Fibroblast of the aortic adventitia (primary cell): ENCODE measurements at places on chromosomes 7 and 10.

GRCh38 chr7:15123901-15124300, 221.3 kb upstream of the DGKB start:
- no peak for DNase-seq

- peak; percentile 19 for DNase-seq
Observed at GRCh38 chr10:86389441-86390193, 23.0 kb upstream of the GRID1 start.

DNA sequence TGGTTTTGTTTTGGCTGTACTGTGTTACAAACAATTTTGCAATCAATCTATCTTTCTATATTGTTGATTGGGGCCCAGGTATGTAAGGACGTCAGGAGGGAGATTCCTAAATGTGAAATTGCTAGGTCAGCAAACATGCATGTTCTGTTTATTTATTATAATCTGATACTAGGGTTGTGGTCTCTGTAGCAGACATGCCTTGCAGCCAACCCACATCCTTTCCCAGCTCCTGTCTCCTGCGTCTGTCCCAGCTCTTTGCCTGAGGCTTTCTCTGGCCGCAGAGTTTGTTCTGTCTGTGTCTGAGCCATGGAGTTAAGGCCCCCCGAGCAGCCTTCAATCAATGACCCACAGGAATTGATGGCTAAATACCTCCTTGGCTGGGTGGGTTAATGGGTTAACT, 124.0 kb upstream of the ZEB1 start:
- no peak for DNase-seq

DNA sequence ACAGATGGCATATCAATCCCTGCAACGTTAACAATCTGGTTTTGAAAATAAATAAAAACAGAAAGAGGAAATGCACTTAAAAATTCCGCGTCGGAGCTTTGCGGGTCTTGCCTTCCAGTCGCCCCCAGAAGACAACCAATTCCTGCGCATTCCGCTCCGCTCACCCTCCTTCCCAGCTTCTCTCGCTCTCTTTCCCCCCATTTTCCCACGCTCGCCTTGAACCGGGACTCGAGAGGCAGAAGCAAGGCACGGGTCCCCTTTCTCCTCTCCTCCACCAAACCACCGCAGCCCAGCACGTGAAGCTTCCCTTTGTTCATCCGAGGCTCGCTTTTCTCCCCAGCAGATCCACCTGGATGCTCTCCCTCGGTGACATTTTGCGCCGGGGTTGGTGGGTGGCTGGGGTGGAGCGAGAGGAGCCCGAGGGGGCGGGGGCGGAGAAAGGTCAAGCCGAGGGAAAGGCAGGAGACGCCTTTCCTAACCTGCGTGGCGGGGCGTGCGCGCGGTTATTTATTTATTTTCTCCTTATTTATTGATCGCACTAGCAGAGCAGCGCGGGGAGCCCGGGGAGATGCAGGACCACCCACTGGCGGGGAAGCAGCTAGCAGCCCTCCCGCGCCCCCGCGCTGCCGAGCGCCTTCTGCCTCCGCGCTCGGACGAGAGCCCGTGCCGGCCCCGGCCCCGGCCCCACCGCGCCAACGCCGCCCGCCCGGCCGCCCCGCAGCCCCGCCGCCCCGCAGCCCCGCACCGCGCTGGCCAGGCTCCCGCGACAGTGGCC, at the start of gene KCND2:
Gene KCND2, plus strand, starts transcription at position 475 of the 775 bp plus-strand sequence.
- peak; percentile 37 for DNase-seq

DNA sequence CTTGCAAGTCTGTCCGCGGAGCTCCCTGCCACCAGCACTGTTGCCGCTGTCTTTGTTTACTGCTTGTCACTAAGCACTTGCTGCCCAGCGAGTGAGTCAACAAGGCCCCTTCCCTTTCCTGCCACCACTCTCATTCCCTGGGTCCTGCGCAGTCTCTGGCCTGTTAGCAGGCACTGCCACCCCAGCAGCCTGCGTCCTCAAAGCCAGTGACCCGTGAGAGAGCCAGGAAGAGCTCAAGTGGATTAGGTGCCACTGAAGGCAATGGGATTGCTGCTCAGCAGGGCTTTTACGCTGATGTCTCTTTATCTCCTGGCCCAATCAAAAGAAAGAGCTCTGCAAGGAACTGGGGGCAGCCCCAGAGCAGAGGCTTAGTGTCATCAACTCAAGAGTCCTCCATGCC, at the start of gene FRMPD2:
Gene FRMPD2, minus strand, starts transcription at position 61 of the 400 bp plus-strand sequence. CDS start 129 bp downstream, outside the sequence.
- no peak for DNase-seq

DNA sequence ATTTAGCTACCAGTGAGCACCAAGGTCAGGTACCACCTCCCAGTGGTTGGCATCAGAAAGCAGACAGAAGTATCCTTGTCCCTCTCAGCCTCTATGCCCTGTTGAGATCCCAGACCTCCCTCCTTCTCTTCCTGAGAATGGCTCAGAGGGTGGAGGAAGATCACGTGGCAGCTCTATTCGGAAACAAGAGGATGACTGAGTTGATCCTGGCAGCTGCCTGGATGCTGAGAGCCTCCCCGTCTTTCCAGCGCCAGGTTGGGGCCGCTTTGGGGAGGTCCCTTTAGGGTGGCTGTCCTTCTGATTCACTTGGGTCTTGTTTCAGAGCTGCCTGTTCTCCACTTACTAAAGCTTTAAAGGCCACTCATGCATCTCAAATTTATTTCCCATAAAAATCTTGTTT, 36.9 kb upstream of the NPFFR1 start:
- DNase-seq: peak; percentile 49

- peak; percentile 85 for DNase-seq
Observed at GRCh38 chr7:129163875-129164544, 19.5 kb downstream of the TSPAN33 start.

- peak; percentile 48 for DNase-seq
Observed at GRCh38 chr7:16318989-16319915, 102.1 kb downstream of the CRPPA start.

DNA sequence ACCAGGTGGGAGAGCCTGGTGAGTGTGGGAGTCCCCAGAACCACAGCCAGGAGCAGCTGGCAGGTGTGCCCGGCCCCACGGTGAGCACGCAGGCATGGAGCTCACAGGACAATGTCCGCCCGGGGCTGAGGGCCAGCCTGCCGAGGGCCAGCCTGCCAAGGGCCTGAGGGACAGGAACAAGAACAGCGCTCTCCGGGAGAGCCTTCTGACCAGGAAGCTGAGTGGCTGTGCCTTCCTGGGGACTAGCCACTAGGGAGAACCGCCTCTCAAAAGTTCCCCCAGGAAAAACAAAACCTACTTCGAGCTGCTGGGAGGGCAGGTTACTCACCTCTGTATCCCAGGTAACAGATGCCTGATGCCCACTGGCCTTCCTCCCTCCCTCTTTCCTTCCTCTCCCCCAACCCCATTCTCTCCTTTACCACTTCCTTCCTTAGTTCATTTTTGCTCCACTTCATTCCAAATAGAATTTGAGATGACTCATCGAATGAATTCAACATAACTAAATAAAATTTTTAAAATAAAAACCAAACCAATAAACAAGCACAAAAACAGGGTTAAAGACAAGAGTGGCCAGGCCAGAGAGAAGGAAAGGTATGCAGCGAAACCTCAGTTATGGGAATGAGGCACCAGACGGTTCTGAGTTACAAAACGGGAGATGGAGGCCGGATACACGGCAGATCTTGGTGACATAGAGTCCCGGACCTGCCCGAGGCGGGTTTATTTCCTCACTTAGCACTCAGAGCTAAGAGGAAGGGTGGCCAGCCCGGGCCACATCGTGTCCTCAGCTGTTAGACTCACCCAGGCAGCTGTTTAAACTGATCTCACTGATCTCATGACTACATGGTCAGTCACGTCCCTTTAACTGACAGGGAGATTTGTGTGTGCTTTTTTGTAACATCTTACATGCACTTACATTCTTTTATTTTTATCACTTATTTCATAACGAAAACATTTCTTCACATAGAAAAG, 128.5 kb downstream of the TNS3 start:
- peak; percentile 75 for DNase-seq

- DNase-seq: no peak
Observed at GRCh38 chr7:91041141-91041540, 223.1 kb upstream of the FZD1 start.

- no peak for DNase-seq
Observed at GRCh38 chr7:25628446-25628845, 400.2 kb upstream of the NPVF start.

GRCh38 chr7:117284692-117285091, 38.2 kb downstream of the WNT2 start:
- DNase-seq: no peak

GRCh38 chr7:43747328-43748105, 11.0 kb upstream of the BLVRA start:
- no peak for DNase-seq

- DNase-seq: no peak
Observed at GRCh38 chr10:133117688-133118071, 30.0 kb downstream of the ADGRA1 start.
